ENCODE measurements at places on chromosomes 6 and 20.

DNA sequence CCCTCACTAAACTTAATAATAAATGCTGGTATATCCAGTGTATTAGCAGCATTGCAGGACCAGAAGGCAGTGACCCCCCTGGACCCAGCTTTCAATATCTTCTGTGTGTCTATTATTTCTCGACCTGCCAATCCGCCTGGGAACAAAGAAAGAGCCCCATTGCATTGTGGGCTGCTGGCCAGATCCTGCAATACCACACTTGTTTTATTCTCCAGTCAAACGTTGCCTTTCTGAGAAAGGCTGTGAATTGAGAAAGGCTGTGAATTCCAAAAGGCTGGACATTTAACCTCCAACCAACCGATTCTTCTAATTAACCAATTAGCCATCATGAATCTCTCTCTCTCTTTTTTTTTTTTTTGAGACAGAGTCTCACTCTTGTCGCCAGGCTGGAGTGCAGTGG, 1.5 kb upstream of the MTO1 start:
- DNase-seq, result no peak

DNA sequence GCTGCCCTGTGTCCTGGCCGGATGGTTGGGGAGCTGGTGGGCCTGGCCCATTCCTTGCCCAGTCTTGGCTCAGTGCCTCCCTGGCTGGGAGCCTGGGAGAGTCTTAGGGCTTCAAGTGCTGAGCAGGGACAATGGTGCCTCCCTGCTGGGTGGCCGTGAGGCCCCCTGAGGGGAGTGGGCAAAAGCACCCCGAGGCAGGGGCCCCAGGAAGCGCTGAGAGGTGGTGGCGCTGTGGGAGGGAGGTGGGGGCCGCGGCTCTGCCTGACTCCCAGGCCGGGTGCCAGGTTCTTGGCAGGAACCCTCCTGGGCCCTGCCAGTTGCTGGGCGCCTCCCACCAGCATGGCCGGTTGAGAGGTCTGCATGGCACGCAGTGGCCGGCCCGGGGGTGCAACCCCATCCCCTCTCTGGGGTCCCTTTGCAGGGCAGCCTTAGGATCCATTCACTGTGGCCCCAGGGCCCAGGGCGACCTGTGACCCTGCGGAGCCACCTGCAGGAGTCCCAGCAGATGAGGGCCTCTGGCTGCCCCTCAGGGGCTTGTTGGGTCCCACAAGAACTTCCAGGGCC, 9.2 kb upstream of the RPS21 start:
- DNase-seq, result no peak

- DNase-seq, result no peak
Measured at GRCh38 chr6:91276315-91276714, 689.4 kb upstream of the MAP3K7 start.

DNA sequence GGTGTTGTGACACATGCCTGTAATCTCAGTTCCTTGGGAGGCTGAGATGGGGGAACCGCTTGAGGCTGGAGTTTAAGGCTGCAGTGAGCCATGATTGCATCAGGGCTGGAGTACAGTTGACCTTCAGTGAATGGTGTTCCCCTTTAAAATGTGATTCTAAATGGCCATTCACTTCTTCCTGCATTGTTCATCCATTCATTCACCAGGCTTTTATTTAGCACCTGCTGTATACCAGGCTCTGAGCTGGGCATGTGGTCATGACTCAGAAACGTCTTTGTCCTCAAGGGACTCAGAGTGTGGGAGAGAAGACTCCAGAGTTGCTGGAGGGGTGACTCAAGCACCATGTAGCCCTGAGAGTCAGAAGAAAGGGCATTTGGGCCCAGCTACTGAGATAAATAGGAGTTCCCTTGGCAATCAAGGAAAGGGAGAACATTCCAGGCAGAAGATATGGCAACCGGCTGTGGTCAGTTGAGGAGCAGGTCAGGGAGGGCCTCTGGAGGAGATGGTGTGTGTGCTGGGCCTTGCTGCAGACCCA, 101.1 kb downstream of the DLGAP4 start:
- no peak for DNase-seq

- DNase-seq, result no peak
Measured at GRCh38 chr6:82408952-82409431, 45.4 kb downstream of the TPBG start.

- DNase-seq, result no peak
Measured at GRCh38 chr6:109345986-109346385, 36.3 kb downstream of the CD164 start.

DNA sequence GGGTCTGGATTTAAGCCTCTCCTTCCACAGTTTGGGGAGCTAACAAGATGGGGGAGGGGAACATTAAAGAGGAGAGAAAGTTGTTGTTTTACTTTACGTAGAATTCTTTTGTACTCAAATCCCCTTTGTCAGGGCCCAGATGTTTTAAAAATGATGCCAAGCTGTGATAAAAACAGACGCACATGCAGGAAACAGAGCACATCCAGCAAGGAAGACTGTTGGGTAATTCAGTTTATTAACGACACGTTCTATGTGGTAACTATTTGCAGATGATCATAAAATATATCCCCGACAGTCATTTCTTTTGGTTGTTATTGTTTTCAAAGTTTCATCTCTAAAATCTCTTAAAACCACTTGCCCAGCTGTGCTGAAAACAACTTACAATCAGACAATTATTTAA, 307.0 kb upstream of the PRDM1 start:
- no peak for DNase-seq

GRCh38 chr6:11094411-11094851, 797 bp downstream of the SMIM13 start:
- peak; percentile 39 for DNase-seq

- DNase-seq, result no peak
Measured at GRCh38 chr6:6925391-6926164, 182.2 kb upstream of the RREB1 start.

- DNase-seq, result no peak
Measured at GRCh38 chr6:54094786-54095185, 16.5 kb upstream of the MLIP start.

GRCh38 chr20:17867131-17867925, 101.3 kb downstream of the SNX5 start:
- DNase-seq, result no peak

DNA sequence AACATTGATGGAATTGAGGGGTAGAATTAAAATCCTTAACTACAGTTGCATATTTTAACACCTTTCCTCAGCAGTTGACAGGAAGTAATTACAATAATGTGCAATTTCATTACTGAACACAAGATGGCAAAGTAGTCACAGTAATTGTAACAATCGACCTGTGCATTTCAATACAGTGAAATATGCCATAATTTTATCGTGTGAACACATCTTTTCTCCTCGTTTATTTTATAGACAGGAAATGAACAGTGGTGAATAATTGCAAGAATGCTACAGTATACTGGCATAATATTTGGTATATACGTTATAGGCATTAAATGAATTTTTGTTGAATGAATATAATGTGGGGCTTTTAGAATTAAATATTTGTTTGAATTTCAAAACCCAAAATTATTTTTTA, 25.0 kb downstream of the CYB5R4 start:
- DNase-seq, result peak; percentile 21

DNA sequence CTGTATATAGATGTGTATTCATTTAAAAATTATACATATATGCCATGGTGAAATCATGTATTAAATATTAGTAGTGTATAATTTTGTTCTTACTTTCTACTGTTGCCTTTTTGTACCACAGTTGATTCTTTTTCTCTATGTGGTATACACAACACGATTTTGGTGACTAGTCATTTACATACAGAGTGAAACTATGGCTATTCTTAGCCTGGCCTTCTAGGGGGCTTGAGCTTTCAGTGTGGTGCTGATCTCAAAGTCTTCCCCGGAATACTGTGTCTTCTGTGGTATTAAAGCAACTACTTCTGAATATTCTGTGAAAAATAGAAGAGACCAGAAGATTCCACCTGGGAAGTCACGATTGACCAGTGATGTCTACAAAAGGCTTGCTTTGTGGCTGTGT, 301.9 kb downstream of the UTRN start:
- DNase-seq, result no peak

GRCh38 chr6:19444041-19444440, 393.1 kb upstream of the ID4 start:
- no peak for DNase-seq

- no peak for DNase-seq
Measured at GRCh38 chr6:53704700-53705099, 39.1 kb upstream of the KLHL31 start.

GRCh38 chr20:31718952-31719643, 3.6 kb downstream of the BCL2L1 start:
- DNase-seq, result no peak

DNA sequence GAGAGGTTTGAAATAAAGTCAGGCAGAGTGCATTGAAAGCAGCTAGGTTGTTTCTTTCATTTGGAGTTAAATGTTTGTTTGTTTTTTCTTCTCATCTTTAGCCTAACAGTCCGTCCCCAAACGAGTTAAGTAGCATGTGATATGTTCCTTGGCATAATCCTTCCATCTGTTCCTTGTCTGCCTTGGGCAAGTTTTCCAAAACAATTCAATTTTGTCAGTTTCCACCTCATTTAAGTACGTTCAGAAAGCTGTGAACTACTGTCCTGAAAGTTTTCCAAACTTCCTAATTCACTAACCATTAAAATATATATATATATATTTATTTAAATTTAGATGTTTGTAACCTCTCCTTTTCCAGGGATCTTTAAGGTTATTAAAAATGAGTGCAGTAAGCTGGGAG, 61.8 kb upstream of the HDAC2 start:
- no peak for DNase-seq

DNA sequence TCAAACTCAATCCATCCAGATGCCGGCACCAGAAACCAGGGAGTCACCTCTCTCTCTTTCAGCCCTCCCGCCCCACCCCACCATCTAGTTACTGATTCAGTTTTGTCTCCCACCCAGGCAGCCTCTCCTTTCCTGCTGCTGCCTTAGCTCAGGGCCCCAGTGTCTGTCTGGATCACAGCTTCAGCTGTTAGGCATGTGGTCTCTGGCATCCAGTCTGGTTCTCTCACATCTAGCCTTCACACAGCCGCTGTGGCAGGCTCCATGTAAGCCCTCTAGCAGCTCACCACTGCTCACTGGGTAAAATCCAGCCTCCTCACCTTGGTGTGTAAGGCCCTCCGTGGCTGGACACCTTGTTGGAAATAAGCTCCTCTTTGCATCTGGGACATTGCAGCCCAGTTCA, 21.3 kb downstream of the AARS2 start:
- no peak for DNase-seq

GRCh38 chr6:77105091-77105490, 358.2 kb downstream of the HTR1B start:
- DNase-seq, result no peak

GRCh38 chr6:17161076-17161475, 59.2 kb downstream of the STMND1 start:
- no peak for DNase-seq

- DNase-seq, result no peak
Measured at GRCh38 chr20:9532069-9532838, 17.9 kb downstream of the LAMP5 start.

DNA sequence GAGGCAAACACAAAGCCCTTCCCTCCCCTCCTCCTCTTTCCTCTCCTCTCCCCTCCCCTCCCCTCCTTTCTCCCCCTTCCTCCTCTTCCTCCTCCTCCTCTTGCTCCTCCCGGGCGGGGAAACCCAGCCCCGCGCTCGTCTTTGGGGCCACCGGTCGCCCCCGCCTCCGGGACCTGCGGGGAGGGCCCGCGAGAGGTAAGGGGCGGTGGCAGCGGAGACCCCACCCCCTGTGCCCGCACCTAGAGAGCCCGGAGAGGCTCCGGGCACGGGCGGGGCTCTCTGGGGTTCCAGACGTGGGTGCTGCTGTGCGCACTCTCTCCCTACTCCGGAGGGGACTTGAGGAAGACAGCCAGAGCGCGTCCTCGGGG, at the start of gene RIN2:
Gene RIN2, plus strand, starts transcription at position 126 of the 368 bp plus-strand sequence. CDS start 131,344 bp downstream, outside the sequence.
- no peak for DNase-seq

- DNase-seq, result peak; percentile 56
Measured at GRCh38 chr6:683742-684440, 9.0 kb downstream of the EXOC2 start.

GRCh38 chr6:9507136-9507895, 907.6 kb downstream of the TFAP2A start:
- DNase-seq, result peak; percentile 12

DNA sequence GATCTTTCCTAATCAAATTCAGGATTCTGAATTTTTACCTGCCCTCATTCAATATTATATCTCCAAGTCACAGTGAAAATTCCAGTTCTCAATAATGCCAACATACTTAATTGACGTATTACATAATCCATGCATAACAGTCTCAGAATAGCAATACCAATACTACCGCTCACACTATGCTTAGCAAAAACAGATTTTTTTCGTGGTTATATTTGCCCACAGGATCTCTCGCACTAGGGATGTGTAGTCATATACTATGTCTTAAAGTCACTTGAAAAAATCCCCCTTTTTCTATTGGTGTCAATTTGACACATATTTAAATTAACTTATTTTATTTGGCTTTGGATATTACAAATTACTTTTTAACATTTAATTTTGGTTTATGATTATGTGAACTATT, 323.1 kb upstream of the SLC35B3 start:
- no peak for DNase-seq

DNA sequence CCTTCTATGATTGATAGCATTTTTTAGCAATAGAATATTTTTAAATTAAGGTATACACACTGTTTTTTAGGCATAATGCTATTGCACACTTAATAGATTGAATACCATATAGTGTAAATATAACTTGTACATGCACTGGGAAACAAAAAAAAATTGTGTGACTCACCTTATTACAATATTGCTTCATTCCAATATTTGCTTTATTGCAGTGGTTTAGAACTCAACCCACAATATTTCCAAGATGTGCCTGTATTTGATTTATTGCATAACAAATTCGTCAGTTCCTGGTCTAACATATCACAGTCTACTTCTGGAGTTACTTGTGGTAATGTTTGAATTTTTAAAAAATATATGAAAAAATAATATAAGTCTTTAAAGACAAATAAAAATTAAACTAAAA, 41.9 kb upstream of the DEFB112 start:
- no peak for DNase-seq

DNA sequence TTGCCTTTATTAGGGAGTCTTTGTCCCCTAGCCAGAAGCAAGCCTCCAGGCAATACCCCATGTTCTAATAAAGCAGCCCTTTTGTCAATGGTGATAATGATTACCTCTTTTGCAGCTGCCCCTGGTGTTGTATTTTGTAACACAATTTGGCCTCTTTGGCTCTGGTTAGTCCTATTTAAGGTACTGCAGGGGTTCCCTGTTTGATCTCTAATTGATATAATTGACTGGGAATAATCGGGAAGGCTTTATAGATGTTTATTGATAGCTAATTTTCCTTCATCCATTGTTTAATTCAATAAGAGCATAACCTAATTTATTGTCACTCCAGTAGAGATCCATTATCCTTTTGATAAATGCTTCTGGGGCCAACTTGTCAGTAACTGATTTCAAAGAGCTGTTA, 537.2 kb downstream of the PKHD1 start:
- DNase-seq, result peak; percentile 6
